M059J (cell line): ENCODE measurements at places on chromosomes 7 and 10. TPM values are rescaled to one million over a fixed set of nuclear protein-coding genes. Genes with fewer than 3 reads are reported as not detected.

DOCK1 gene
- total RNA-seq: 22.2 and 29.0 TPM in 2 replicates

- peak; percentile 76 for DNase-seq
These were observed 17.5 kb downstream of the ATP6V1F start for GRCh38 chr7:128879939-128880746.

DNA sequence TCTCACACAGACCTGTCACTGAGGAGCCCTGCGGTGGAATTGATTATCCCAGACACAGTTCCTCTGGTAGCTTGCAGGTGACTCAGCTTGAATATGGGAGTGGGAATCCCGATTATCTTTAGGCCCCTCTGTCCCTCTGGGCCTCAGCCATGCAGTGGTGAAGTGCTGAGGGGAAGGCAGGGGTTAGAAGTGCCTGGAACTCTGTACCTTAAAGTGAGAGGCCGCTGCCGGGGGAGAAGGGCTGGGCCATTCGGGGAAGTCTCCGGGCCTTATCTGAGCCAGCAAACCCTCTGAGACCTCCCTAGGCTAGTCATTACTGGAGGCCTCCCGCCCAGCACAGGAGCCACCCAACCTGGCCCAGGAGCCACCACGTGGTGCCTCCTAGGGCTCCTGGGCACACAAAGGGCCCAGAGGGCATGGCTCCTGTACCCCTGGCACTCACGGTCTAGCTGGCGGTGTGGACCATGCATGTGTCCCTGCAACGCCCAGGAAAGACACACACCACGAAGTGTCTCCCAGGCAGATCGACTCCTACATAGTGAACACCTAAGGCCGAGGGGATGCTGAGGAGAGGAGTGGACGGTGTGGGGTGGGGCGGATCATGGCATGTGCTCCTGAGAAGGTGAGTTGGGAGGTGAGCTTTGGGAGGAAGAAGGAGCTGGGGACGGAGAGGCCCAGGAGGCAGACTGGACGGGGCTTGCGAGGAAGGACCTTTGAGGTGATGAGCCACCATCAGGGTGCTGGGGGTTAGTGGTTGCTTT is 56.2 kb downstream of the HK1 start:
- no peak for DNase-seq

BAIAP2L1 gene
- total RNA-seq: 19.3 and 28.7 TPM in 2 replicates
